NCI-H2171 (cell line): ENCODE measurements at places on chromosomes 2 and 18.

GRCh38 chr2:37886745-37887144 lies 38.3 kb upstream of the RMDN2 start:
- DNase-seq = no peak

GRCh38 chr2:157180359-157180758 lies 77.1 kb upstream of the GALNT5 start:
- no peak for DNase-seq

- DNase-seq = no peak
These were observed 17.6 kb downstream of the CTNNA2 start for GRCh38 chr2:79530443-79530842.

DNA sequence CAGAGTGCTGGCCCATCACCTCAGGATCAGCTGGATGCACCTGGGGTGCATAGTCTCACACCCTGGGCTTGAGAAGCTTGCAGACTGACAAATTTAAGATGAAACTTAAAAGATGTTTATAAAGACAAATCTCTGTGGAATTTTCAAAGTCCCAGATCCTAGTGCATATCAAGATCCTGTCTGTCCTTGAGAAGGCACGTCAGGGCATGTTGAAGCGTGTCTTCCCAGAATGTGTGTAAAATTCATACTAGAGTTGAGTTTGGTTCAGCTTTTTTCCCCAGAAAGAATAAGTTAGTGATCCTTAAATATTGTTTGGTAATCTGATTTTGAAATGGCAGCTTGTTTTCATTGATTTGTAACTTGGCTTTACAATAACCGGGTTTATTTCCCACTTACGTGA lies 27.5 kb downstream of the INSIG2 start:
- DNase-seq = no peak

DNA sequence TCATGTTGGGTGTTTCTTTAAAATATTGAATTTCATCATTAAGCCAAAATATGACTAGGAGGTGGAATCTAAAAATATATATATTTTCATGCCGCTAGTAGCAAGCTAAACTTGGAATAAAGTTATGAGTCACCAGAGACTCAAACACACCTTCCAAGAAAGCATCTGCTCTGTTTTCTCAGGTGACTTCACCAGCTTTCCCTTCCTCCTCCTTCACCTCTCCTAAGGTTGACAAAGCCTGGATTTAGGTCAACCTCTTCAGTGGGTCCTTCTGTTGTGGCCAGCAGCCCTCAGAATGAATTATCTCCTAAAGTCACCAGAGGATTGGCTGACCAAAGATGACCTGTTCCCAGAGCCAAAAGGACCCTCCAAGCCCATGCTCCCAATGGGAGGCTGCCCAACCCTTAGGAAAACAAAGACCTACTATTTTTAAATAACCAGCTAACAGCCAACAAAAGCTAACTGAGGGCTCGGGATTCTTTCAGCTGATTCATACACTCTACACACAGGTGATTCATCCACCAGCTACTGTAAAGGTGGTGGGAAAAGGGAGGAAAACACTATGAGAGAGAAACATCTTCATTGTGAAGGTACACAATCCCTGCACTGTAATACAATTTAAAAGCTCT lies 113.9 kb downstream of the MYO5B start:
- no peak for DNase-seq
